ENCODE measurements at places on chromosomes 4 and X. TPM values are rescaled to one million over a fixed set of nuclear protein-coding genes. Genes with fewer than 3 reads are reported as not detected.

The USP17L5 gene
- not detected for total RNA-seq

The ERCC6L gene
- total RNA-seq, result 10.8 TPM

GRCh38 chrX:12080265-12080664 is 58.0 kb upstream of the FRMPD4 start:
- H3K27me3 ChIP-seq, result peaks cover 2% of the 10 kb centered on the region
- no peaks in the 10 kb centered on the region for H3K4me1 ChIP-seq
- no peak overlapping the region for H3K4me3 ChIP-seq

- no peak for DNase-seq
- no peak overlapping the region for H3K27ac ChIP-seq
- H3K27me3 ChIP-seq, result no peaks in the 10 kb centered on the region
- H3K4me3 ChIP-seq, result no peak overlapping the region
- H3K4me1 ChIP-seq, result no peaks in the 10 kb centered on the region
Observed at GRCh38 chr4:39304651-39305050, 61.5 kb downstream of the RFC1 start.

GRCh38 chr4:48024522-48024921 is 8.0 kb downstream of the NIPAL1 start:
- H3K4me1 ChIP-seq, result peaks cover 32% of the 10 kb centered on the region
- no peak for DNase-seq
- peaks cover 15% of the 10 kb centered on the region for H3K27me3 ChIP-seq
- H3K4me3 ChIP-seq, result no peak overlapping the region
- no peak overlapping the region for H3K27ac ChIP-seq

- no peak overlapping the region for H3K4me3 ChIP-seq
- no peak for DNase-seq
- H3K27ac ChIP-seq, result no peak overlapping the region
- no peaks in the 10 kb centered on the region for H3K4me1 ChIP-seq
Observed at GRCh38 chr4:37732526-37733186, 46.5 kb upstream of the RELL1 start.

The F8A2 gene
- not detected for total RNA-seq

- no peaks in the 10 kb centered on the region for H3K27me3 ChIP-seq
- H3K4me3 ChIP-seq, result no peak overlapping the region
- DNase-seq, result no peak
- no peak overlapping the region for H3K27ac ChIP-seq
- H3K4me1 ChIP-seq, result no peaks in the 10 kb centered on the region
Observed at GRCh38 chr4:84647312-84647884, 64.5 kb downstream of the CDS1 start.

The PABPC1L2B gene
- not detected for total RNA-seq

DNA sequence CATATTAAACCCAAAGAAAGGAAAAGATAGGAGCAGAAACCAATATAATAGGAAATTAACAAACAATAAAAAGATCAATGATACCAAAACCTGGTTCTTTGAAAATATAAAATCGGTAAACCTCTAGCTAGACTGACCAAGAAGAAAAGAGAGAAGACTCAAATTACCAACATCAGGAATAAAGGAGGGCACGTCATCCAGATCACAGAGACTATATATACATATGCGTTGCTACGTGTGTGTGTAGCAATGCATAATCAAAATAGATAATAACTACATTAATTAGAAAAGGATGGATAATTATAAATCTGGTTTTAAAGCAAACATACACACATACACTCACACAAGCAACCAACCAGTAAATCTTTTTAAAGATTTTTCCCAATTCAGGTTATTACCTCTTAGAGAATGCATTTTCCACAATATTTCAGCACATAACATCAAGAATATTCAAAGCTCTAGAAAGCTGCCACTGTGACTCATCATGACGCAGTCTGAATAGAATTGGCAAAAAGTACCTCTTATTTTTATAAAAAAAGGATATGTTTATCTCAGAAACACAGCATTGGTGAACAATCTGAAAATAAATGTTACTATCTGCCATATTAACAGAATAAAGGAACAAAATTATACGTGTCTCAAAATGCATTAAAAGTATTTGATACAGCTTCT is 41.4 kb upstream of the USP9X start:
- H3K27ac ChIP-seq, result no peak overlapping the region
- H3K4me1 ChIP-seq, result no peaks in the 10 kb centered on the region
- no peaks in the 10 kb centered on the region for H3K36me3 ChIP-seq
- no peak for DNase-seq
- no peaks in the 10 kb centered on the region for H3K27me3 ChIP-seq
- no peak overlapping the region for H3K4me3 ChIP-seq

DNA sequence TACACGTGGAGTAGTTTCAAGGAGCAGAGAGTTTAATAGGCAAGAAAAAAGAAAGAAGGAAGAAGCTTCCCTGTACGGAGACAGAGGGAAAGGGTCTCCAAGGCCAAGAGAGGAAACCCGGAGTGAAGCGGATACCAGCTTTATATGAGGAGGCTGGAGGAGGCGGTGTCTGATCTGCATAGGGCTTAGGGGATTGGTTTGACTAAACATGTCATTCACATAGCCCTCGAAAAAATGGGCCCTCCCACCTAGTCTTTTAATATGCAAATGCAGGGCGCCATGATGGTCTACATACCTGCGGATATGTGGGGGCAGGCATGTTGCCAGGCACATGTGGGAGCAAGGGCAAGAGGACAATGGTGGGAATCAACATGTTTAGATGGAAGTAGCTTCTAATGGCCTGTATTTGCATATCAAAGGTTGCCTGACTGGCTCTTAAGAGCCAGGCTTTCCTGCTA is 103.1 kb upstream of the UGT8 start:
- H3K36me3 ChIP-seq, result no peaks in the 10 kb centered on the region
- no peak for DNase-seq
- no peak overlapping the region for H3K4me3 ChIP-seq
- H3K27me3 ChIP-seq, result no peaks in the 10 kb centered on the region
- H3K27ac ChIP-seq, result no peak overlapping the region

The EFHC2 gene
- total RNA-seq, result 0.58 TPM

DNA sequence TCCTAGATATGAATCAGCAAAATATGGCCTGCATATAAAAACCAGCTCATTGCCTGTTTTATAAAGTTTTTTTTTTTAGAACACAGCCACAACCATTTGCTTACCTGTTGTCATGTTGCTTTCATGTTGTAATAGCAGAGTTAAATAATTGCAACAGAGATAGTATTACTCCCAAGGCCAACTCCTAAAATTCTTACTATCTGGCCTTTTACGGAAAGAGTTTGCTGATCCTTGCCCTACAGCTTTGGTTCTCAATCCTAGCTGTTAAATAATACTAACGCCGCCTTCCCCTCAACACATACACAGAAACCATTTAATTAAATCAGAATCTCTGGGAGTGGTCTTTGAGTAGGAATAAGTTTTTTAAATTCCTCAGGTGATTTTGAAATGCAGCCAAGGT is 231.3 kb upstream of the TET2 start:
- H3K27ac ChIP-seq, result no peak overlapping the region
- DNase-seq, result no peak
- peaks cover 6% of the 10 kb centered on the region for H3K4me1 ChIP-seq
- no peaks in the 10 kb centered on the region for H3K27me3 ChIP-seq

GRCh38 chrX:149648932-149649331 is 17.3 kb upstream of the TMEM185A start:
- H3K36me3 ChIP-seq, result no peaks in the 10 kb centered on the region
- H3K4me1 ChIP-seq, result no peaks in the 10 kb centered on the region
- no peak overlapping the region for H3K27ac ChIP-seq

- DNase-seq, result no peak
- H3K36me3 ChIP-seq, result no peaks in the 10 kb centered on the region
Observed at GRCh38 chr4:103451341-103451740, 253.2 kb upstream of the CENPE start.

The SPANXA2 gene
- total RNA-seq, result not detected

- H3K27me3 ChIP-seq, result no peaks in the 10 kb centered on the region
- H3K36me3 ChIP-seq, result no peaks in the 10 kb centered on the region
- DNase-seq, result no peak
- H3K4me1 ChIP-seq, result no peaks in the 10 kb centered on the region
Observed at GRCh38 chrX:145292218-145292617, 44.9 kb downstream of the SPANXN1 start.

- H3K36me3 ChIP-seq, result no peaks in the 10 kb centered on the region
- no peaks in the 10 kb centered on the region for H3K4me1 ChIP-seq
- H3K27ac ChIP-seq, result no peak overlapping the region
- no peak for DNase-seq
- no peaks in the 10 kb centered on the region for H3K27me3 ChIP-seq
Observed at GRCh38 chrX:133516686-133517085, 101.4 kb upstream of the GPC4 start.

GRCh38 chr4:45869184-45869583 is 254.7 kb downstream of the GABRG1 start:
- no peak for DNase-seq
- H3K36me3 ChIP-seq, result no peaks in the 10 kb centered on the region
- H3K4me3 ChIP-seq, result no peak overlapping the region
- no peaks in the 10 kb centered on the region for H3K27me3 ChIP-seq
- H3K27ac ChIP-seq, result no peak overlapping the region
- H3K4me1 ChIP-seq, result no peaks in the 10 kb centered on the region

GRCh38 chr4:16265820-16266219 is 39.5 kb upstream of the TAPT1 start:
- DNase-seq, result no peak
- no peak overlapping the region for H3K27ac ChIP-seq
- no peaks in the 10 kb centered on the region for H3K36me3 ChIP-seq
- no peaks in the 10 kb centered on the region for H3K27me3 ChIP-seq
- no peak overlapping the region for H3K4me3 ChIP-seq

GRCh38 chr4:127237581-127237980 is 395.2 kb upstream of the INTU start:
- no peaks in the 10 kb centered on the region for H3K4me1 ChIP-seq
- no peak for DNase-seq
- H3K36me3 ChIP-seq, result no peaks in the 10 kb centered on the region
- H3K4me3 ChIP-seq, result no peak overlapping the region
- no peak overlapping the region for H3K27ac ChIP-seq

The ZNF141 gene
- total RNA-seq, result 22.4 TPM

The FABP2 gene
- total RNA-seq, result not detected

GRCh38 chr4:19510993-19511392 is 740.7 kb upstream of the SLIT2 start:
- H3K27me3 ChIP-seq, result no peaks in the 10 kb centered on the region
- no peak overlapping the region for H3K27ac ChIP-seq
- no peaks in the 10 kb centered on the region for H3K36me3 ChIP-seq
- H3K4me3 ChIP-seq, result no peak overlapping the region

The PRRG1 gene
- total RNA-seq, result not detected

DNA sequence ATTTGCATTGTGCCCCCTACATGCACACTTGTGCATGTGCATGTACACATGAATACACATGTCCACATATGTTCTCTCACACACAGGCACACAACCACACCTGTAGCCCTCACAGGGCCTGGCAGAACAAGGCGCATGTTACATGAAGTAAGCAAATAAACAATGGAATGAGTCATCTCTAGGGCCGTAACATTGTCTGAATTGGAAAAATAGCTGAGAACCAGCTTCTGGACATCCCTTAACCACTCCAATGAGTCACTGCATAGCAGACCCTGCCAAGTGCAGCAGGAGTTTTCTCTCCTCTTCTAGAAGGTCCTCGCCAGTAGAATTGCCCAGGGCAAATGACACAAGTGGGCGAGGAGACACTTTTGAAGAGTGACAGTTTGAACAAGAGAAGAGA is 66.1 kb downstream of the MAGEA10 start:
- H3K4me3 ChIP-seq, result no peak overlapping the region
- no peaks in the 10 kb centered on the region for H3K27me3 ChIP-seq
- no peak for DNase-seq
- no peak overlapping the region for H3K27ac ChIP-seq

DNA sequence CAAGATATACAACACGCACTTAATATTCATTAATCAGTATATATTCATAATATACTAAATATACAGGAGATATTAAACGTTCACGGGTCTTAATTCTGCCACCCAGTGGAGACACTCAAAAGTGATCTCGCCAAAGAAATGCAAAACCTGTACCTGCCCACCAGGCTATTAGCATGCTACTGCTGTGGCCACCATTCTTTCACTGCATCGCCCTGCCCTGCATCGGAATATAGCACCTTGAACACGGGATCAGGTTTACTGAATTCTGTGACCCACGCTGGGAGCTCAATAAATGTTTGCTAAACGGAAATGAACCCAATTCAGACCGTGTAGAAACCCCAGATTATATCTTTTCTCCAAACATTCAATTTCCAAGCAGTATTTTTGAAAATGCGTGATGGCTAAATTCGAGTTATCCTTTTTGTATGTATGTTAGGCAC is 840 bp upstream of the CLCN3 start:
- peaks cover 61% of the 10 kb centered on the region for H3K4me1 ChIP-seq
- DNase-seq, result peak; percentile 58
- H3K27me3 ChIP-seq, result no peaks in the 10 kb centered on the region
- H3K36me3 ChIP-seq, result no peaks in the 10 kb centered on the region

GRCh38 chr4:76585897-76586360 is 150.9 kb downstream of the SHROOM3 start:
- DNase-seq, result peak; percentile 31
- no peak overlapping the region for H3K27ac ChIP-seq
- H3K4me3 ChIP-seq, result peak overlapping the region; percentile 17
- peaks cover 31% of the 10 kb centered on the region for H3K27me3 ChIP-seq
- H3K4me1 ChIP-seq, result peaks cover 7% of the 10 kb centered on the region

DNA sequence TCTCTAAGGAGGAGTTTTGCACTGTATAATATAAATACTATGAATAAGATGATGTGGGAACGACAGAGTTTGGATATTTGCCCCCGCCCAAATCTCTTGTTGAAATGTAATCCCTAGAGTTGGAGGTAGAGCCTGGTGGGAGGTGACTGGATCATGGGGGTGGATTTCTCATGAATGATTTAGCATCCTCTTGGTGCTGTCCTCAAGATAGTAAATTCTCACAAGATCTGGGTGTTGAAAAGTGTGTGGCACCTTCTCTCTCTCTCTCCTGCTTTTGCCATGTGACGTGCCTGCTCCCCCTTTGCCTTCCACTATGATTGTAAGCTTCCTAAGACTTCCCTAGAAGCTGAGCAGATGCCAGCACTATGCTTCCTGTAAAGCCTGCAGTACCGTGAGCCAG is 241.6 kb upstream of the ETNPPL start:
- no peak overlapping the region for H3K4me3 ChIP-seq
- no peak overlapping the region for H3K27ac ChIP-seq
- no peaks in the 10 kb centered on the region for H3K27me3 ChIP-seq
- no peak for DNase-seq
- no peaks in the 10 kb centered on the region for H3K4me1 ChIP-seq

DNA sequence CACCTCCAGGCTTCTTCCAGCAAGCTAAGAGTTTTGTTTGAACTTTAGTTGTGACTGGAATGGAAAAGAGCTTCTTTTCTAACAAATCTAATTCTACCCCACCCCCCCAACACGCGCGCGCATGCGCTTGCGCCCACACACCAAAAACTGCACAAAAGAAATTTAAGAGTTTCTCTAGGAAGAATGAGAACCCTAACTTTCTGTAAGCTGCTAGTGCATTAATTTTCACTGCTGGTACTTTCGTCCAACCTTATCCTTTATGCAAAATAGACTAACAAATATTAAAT is 9.0 kb upstream of the INTU start:
- peaks cover 42% of the 10 kb centered on the region for H3K27me3 ChIP-seq
- no peak overlapping the region for H3K27ac ChIP-seq
- no peak for DNase-seq
- H3K4me3 ChIP-seq, result peak overlapping the region; percentile 12
- H3K4me1 ChIP-seq, result peaks cover 8% of the 10 kb centered on the region
- H3K36me3 ChIP-seq, result no peaks in the 10 kb centered on the region

- H3K27me3 ChIP-seq, result no peaks in the 10 kb centered on the region
- H3K4me1 ChIP-seq, result no peaks in the 10 kb centered on the region
- no peak for DNase-seq
- no peaks in the 10 kb centered on the region for H3K36me3 ChIP-seq
- no peak overlapping the region for H3K27ac ChIP-seq
Observed at GRCh38 chr4:85672116-85672515, 197.2 kb downstream of the ARHGAP24 start.

- H3K27ac ChIP-seq, result no peak overlapping the region
- H3K4me1 ChIP-seq, result peaks cover 13% of the 10 kb centered on the region
- H3K36me3 ChIP-seq, result peaks cover 4% of the 10 kb centered on the region
- H3K27me3 ChIP-seq, result peaks cover 15% of the 10 kb centered on the region
- no peak overlapping the region for H3K4me3 ChIP-seq
Observed at GRCh38 chr4:5715357-5715756, 4.4 kb downstream of the EVC start.

The TEX11 gene
- total RNA-seq, result not detected

The TXK gene
- total RNA-seq, result 18.4 TPM
